LHCN-M2 (cell line): ENCODE measurements at places on chromosomes 3 and 15. TPM values are rescaled to one million over a fixed set of nuclear protein-coding genes. Genes with fewer than 3 reads are reported as not detected.

ANKUB1 gene
- total RNA-seq: 0.06 TPM in 1 of 2 replicates, not detected in the other

CCRL2 gene
- total RNA-seq: 5.3 and 5.4 TPM in 2 replicates

PLSCR5 gene
- not detected in 2 replicates for total RNA-seq

PYGO1 gene
- 10.5 and 11.7 TPM in 2 replicates for total RNA-seq

CASR gene
- total RNA-seq: not detected in 2 replicates

ZBTB47 gene
- 28.9 and 33.2 TPM in 2 replicates for total RNA-seq

MYO9A gene
- 19.8 and 22.4 TPM in 2 replicates for total RNA-seq

CCR9 gene
- not detected in 2 replicates for total RNA-seq

ARGFX gene
- not detected in 2 replicates for total RNA-seq

DNA sequence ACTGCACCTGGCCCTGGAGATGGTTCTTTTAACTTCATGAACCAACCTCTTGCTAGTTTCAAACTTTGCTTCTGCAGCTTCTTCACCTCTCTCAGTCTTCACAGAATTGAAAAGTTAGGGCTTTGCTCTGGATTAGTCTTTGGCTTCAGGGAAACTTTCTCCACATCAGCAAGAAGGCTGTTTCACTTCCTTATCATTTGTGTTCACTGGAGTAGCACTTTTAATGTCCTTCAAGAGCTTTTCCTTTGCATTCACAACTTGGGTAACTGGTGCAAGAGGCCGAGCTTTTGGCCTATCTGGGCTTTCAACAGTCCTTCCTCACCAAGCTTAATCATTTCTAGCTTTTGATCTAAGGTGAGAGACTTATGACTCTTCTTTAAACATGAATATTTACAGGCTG lies 15.7 kb upstream of the TM2D3 start:
- no peak for DNase-seq

DNA sequence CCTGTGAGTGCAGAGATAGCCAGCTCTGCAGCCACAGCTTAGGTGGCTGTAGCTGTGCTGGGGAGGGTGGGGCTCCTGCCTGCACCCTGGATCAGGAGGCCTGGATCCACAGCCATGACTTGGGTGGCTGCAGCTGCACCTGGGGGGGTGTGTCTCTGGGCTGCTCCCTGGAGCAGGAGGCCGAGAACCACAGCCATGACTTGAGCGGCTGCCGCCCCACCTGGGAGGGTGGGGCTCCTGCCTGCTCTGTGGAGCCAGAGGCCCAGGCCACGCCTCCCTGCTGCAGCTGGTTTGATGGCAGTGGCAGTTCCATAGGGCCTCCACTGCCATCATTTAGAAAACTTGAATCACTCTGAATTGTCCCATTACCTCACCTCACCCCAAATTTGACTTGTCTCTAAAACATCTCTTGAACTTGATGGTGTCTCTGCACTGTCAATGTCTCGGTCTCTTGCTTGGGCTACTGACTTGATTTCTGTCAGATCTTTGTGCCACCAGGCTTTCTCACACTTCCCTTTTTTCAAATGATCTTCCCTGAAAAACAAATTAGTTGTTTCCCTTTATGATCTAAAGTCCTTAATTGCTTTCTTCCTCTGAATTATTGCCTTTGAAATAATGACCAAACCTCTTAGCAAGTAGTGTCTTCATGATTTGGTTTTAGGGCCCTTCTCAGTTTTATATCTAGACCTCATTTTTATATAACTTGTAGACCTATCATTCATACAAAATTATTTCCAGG lies 313.2 kb upstream of the MME start:
- no peak for DNase-seq

GRCh38 chr15:88100181-88100580 lies 156.4 kb downstream of the NTRK3 start:
- DNase-seq: no peak

DNA sequence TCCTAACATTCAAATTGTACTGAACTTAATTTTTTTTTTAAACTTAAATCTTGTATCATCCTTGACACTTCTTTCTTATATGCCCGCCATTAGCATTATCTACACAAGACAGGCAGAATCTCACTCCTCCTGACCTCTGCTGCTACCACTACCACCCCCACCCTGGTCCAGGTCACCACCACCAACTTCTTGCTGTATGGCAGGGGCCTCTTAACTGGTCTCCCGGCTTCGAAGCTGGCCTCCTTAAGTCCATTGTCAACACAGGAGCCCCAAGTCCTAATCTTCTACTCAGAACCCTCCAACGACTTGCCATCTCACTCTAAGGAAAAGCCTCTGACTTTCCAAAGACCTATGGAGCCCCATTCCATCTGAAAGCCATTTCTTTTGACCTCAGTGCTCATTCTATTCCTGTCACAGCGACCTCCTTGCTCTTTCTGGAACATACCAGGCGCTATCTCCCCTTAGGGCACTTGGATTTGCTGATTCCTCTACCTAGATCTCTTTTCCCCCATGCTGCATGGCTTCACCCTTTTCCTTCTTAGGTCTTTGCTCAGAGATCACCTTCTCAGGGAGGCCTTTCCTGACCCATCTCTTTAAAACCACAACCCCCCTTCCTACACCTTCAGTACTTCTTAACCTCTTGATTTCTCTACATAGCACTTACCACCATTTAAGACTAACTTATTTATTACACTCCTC lies 2.6 kb downstream of the PRC1 start:
- DNase-seq: no peak

DNA sequence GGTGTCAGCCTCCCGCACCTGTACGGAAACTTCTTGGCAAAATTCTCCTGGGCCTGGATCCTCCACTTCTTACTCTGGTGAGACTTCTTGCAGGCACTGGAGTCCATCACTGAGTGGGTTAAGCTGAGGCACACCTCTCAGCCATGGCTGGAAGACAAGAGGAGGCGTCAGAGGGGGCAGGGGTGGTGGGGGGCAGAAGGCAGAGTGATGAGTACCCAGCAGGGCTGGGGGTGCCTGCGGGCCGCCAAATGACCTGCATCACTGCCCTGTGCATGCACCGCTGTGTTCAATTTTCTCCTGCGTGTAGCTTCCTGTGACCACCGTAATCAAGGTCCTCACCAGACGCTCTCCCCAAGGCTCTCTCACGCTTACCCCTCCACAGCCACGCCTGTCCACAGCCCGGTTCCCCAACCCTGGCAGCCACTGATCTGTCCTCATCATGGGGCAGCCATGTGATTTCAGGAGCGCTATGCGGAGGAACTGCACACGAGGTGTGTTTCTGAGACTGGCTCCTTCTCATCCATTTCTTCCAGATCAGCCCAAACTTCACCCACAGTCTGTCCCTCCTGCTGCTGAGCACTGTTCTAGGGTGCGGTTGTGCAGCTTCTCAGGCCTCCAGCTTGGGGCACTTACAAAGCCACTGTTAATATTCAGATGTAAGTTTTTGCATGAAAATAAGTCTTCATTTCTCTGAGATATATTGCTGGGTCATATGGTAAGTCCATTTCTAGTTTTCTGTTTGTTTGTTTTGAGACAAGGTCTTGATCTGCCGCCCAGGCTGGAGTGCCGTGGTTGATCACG lies 5.2 kb downstream of the C3orf22 start:
- DNase-seq: no peak

GRCh38 chr3:59563966-59564365 lies 514.1 kb upstream of the CFAP20DC start:
- peak; percentile 40 for DNase-seq

- DNase-seq: no peak
These were observed 360.9 kb upstream of the TRIM42 start for GRCh38 chr3:140316868-140317400.

- DNase-seq: peak; percentile 38
These were observed 2.4 kb downstream of the RPL39L start for GRCh38 chr3:187136936-187137335.

DNA sequence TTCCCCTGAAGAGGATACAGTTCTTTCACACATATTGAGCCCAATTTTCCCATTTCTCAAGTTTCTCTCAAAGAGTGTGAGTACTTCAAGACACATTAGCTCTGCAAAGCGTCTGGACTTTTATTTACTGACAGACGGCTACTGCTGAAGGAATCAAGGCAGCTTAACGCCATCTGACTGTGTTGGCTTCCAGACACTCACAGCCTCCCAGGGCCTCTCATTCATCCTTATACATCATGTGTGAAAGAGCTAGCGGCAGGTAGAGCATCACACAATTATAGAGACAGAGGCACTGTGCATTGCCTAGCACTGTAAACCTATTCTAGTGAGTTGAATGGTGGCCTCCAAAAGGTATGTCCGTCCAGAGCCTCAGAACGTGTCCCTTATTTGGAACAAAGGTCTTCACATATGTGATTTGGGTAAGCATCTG lies 284.1 kb upstream of the STT3B start:
- DNase-seq: no peak

- no peak for DNase-seq
These were observed 49.2 kb upstream of the CTDSPL start for GRCh38 chr3:37812499-37812896.

- DNase-seq: peak; percentile 9
These were observed 36.1 kb upstream of the MECOM start for GRCh38 chr3:169699536-169700050.

GRCh38 chr3:162540421-162540820 lies 1043.8 kb downstream of the OTOL1 start:
- no peak for DNase-seq

- no peak for DNase-seq
These were observed 47.9 kb upstream of the LIPC start for GRCh38 chr15:58383876-58384275.

- DNase-seq: peak; percentile 67
These were observed 3.7 kb upstream of the TF start for GRCh38 chr3:133742351-133743091.

- no peak for DNase-seq
These were observed 51.1 kb downstream of the OSBPL10 start for GRCh38 chr3:31929826-31930502.

DNA sequence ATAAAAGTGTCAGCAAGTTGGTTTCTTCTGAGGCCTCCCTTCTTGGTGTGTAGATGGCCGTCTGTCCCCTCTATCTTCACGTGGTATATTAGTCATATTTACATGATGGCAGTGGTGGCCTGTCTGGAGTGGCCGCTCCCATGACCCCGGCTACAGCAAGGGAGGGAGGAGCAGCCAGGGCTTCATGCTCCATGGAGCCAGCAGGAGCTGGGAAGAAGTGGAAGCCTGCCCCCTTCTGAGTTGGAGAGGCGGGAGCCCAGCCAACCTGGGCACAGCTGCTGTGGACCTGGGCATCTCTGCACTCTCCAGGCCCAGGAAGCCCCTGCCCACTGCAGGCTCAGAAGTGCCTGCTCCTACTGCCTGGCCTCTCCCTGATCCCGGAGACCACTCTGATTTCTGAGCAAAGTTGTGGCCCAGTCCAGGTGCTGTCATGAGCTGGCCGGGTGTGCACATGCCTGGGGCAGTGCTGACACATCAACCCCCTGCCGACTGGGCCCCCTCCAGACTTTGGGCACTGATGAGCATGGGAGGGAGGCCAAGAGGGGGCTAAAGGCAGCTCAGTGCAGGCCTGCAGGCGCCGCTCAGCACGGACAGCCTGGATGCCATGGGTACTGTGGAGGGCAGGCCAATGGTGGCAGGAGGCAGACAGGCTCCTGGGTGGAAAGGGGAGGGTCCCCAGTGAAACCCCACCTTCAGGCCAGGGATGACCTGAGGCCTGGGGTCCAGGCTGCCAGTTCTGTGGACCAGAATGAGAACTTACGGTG lies 84.8 kb downstream of the SERPINI1 start:
- no peak for DNase-seq

- DNase-seq: no peak
These were observed 151.8 kb upstream of the HES1 start for GRCh38 chr3:193983846-193984818.

DNA sequence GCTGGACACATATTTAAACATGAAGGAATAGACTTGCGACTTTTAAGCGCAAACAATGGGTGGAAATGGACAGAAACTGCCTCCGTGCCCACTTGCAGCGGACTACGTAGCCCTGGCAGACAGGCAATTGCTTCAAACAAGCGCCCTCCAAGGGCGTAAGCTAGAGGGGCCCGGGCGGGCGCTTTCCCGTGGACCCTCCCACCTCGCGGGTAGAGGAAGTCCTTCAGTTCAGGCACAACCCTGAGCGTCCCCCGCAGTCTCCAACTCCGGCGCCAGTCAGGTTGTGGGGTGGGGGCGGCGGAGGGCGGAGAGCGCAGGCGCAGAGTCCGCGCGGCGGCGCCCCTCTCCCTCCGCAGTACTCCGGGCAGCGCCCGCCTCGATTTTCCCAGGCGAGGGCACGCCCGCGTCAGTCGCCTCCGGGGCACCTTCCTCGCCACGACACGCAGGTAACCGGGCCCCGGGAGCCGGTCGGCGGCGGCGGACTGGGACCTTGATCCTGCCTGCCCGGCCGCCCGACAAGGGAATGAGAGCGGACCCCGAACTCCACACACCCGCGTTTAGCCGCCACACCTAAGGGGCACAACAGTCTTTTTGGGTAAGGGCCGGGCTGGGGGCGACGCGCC lies at the start of gene SLC35G2:
Gene SLC35G2, plus strand, starts transcription at position 358 of the 623 bp plus-strand sequence. CDS start 35,335 bp downstream, outside the sequence.
- DNase-seq: peak; percentile 55

GRCh38 chr15:84035399-84035766 lies 200.2 kb upstream of the GOLGA6L4 start:
- peak; percentile 39 for DNase-seq

DNA sequence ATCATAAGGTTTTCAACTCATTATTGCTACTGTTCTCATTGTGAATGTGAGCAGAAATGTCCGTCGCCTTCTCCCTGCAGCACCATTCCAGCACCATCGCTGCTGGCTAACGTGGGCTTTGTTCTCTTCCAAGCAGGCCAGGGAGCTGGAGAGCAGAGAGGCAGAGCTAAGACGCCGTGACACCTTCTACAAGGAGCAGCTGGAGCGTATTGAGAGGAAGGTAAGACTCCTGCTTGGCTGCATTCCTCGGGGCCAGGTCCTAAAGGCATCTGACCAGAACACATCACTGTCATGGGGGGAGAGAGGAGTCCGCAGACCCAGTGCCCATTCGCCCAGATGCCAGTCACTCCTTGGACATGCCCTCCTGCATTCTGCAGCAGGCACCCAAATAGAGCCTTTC lies 130.4 kb upstream of the PLXNA1 start:
- DNase-seq: no peak

DNA sequence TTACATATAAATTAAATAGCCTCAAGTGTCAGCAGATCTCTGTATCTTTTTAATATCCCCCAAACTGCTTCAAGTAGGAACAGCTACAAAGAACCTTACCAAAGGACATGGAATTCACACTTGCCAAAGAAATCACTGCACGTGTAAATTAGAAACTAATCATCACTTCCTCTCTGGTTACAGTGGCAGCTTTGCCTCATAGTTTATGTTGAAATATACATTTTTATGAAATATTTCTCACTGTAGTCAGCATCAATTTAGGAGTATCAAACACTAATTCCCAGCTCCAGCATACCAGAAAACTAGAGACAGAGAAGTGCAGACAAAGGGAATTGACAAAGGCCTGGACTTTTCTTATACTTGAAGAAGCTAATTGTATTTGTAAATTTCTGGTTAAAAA lies 260.9 kb downstream of the TIGIT start:
- peak; percentile 15 for DNase-seq
